ENCODE measurements at places on chromosomes 2 and 18.

GRCh38 chr2:74146929-74147726 lies 584 bp downstream of the BOLA3 start:
- no peak for DNase-seq

GRCh38 chr2:191009541-191010374 lies 4.2 kb downstream of the STAT1 start:
- no peak for DNase-seq

- DNase-seq, result no peak
Measured at GRCh38 chr2:187718092-187718491, 163.9 kb upstream of the TFPI start.

- DNase-seq, result no peak
Measured at GRCh38 chr2:11412449-11412810, 53.5 kb downstream of the E2F6 start.

DNA sequence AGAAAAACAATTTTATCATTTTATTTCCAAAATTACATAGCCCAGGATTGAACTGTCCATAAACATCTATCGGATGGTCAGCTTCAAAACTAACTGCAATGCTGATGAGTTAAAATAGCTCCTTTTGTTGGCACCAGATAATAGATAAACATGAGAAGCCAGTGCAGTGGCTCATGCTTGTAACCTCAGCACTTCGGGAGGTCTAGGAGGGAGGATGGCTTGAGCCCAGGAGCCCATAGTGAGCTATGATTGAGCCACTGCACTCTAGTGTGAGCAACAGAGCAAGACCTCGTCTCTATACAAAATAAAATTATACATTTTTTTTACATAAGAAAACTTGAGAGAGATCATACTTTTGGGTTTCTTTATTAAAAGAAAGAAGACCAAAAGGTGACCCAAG lies 34.6 kb upstream of the IMPA2 start:
- no peak for DNase-seq

DNA sequence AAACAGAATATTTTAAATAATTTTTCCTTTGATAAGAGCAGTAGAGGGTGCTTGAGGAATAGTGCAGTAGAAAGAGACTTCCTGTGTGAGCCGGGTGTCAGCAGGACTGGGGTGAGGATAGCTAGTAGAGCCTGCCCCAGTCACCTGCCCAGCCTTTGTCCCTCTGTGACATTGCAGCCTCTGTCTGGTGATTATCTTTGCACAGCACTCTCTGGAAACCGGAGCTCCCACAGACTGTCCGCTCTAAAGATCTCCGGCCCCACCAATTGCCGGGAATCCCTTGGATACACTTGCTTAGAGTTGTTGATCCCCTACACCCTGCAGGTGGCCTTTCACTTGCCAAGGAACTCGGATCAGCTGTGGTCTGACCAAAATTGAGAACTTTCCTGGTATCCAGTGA lies 1081.3 kb upstream of the TMEFF2 start:
- DNase-seq, result no peak

DNA sequence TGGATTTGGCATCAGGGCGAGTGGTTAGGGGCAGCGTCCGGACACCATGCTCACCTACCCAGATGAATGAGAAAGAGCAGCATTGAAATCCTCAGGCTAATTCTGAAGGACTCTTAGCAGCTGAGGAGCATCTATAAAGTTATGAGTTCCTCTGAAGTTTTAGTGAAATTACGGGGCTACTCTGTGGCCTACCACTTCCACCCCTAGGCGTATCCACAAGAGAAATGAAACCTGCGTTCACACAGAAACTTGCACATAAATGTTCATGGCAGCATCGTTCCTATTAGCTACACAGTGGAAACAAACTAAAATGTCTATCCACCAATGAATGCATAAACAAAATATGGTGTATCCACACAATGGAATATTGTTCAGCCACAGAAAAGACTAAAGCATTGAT lies 98.0 kb downstream of the GBX2 start:
- DNase-seq, result no peak

Measured in nucleus accumbens (tissue), 56 donors.